Cerebellar nuclear complex (tissue), 1 donor: ENCODE measurements at places on chromosomes 1 and 21.

GRCh38 chr1:72000809-72001208 is 281.5 kb downstream of the NEGR1 start:
- DNase-seq, result no peak

DNA sequence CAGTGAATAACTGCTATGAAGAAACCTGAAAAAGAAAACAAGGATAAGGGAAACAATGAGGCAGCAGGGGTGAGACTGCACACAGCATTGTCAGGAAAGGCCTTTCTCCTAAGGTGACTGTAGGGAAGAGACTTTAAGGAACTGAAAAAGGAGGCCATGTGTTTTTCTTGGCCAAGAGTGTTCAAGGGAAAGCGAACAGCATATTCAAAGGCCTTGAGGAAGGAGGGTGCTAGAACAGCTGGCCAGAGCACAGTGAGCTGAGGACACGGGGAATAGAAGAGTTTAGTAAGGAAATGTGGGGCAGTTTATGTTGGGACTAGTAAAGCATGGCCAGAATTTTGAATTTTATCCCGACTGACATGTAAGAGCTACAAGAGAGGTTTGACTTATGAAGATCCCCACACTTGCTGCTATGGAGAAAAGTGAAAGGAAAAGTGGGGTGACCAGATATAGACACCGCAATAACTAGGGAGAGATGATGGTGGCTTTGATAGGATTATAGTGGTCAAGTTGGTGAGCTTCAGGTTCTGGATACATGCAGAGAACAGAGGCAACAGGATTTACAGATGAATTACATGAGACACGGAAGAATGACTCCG is 1.4 kb downstream of the RWDD2B start:
- DNase-seq, result no peak

GRCh38 chr1:192904438-192904895 is 95.6 kb downstream of the RGS2 start:
- no peak for DNase-seq

GRCh38 chr1:175206687-175207086 is 14.1 kb upstream of the KIAA0040 start:
- DNase-seq, result no peak

DNA sequence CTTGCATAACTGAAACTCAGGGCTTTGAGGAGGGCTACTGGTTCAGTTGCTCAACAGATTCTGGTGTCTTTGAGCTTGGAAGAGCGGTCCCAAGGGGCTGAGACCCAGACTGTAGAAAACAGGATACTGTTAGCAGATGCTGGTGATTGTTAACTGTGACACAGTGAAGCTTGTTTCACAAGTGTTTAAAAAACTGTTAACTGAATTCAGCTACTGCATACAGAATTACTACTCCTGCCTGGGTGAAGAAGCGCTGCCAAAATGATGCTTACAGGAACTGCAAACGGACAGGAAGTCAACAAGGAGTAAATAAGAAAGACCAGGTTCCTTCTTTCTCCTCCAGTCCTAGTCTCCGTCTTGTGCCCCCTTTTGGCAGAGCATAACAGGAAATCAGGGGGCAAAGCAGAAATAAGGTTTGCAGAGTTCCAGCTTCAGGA is 195.3 kb upstream of the USP25 start:
- no peak for DNase-seq

DNA sequence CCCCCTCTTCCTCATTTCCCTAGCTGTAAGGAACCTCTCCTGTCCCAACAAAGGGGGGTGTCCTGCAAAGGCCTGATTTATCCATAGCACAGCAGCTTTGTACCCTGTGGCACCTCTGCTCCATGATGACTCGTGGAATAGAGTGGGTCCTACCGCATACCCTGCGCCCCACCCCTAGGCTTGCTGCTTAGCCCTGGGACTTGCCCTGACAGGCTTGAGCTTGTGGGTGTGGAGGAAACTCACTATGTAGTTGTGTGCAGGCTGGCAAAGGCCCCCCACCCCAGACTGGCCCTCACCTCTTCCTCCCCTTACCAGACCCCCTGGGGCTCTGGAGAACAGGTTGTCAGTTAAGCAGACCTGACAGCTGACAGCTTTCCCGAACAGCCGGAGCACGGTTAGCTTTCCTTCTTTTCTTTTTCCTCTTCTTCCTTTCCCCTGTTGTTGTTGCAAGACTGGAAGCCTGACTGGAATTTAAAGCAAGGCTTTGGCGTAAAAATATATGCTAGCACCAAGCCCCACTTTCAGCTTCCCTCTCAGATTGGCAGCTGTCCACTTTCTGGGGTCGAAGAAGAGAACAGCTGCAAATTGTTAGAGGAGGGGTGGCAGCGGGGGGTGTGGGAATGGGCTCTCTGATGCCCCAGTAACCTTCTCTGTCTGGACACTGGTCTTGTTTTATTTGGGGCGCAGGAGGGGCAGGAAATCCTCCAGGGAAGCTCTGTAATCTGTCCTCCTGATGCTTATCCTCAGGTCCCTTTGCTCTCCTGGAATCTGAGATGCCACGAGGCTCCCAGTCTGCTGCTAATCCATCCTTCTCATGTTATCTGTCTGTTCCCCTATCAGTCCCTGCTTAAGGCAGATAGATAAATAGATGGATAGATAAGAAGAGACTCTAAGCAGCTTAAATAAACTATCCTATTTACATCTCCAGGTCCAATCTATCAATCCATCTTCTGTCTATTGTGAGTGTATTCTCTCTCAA is 134.6 kb downstream of the BRINP2 start:
- DNase-seq, result no peak

DNA sequence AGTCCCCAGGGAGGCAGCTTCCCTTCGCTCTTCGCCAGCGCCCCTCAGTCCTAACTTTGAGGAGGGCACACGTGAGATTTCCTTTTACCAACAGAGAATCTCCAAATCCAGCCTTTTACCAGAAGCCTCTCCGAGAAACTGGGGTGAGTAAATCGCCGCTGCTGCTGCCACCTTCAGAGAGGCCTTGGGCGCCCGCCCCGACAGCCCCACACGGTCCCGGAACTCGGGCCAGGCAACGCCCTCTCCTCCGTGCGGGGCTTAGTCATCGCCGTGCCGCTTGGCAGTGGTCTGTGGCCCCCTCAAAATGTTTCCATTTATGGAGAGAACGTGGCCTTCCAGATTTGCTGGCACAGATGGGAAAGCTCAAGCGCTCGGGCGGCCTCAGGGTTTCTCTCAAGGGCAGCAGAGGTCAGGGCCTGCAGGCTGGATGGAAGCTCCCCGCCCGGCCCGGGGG is 41.4 kb upstream of the COL6A2 start:
- no peak for DNase-seq

GRCh38 chr21:45922648-45923047 is 58.9 kb upstream of the COL6A1 start:
- no peak for DNase-seq

- DNase-seq, result no peak
These were observed at the start of gene KIAA1614 for GRCh38 chr1:180912801-180913565. KIAA1614 (plus strand) TSS chr1:180912897; CDS start chr1:180913244, 347 bp downstream.

DNA sequence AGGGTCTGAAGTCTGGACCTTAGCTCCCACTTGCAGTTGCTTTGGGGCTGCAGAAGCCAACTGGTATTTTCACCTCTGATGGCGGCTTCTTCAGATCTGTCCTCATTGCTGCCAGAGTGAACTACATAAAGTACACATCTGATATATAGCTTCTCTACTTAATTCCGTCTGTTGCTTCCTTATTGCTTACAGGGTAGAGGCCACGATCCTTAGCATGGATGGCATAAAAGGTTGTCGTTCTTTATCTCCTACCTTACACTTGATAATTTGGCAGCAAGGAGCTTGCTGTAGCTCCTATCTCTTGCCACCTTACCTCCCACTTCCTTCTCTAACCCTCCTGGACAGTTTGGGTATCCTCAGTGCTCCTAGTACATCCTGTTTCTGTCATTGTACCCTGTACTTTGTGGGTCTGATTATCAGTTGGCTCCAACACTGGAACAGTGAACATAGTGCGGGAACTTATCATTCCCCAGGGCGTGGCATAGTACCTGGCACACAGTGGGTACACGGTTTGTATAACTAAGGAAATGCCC is 30.9 kb upstream of the NBL1 start:
- DNase-seq, result no peak

DNA sequence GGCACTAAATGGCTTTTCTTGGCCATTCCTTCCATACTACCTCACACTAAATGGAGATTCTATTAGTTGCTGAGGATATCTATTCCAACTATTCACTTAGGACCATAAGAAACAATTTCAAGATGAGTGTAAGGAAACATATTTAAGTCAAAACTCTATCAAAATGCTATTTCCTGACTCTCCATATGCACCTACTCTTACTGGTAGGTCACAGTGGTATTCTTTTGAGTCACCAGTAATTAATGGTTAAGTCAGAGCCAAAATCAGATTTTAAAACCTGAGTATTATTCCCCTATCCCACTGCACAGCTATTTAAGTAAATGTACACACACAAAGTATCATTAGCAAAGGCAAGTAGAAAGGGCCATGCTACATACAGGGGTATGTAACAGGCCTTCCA is 50.3 kb downstream of the ARID4B start:
- no peak for DNase-seq

DNA sequence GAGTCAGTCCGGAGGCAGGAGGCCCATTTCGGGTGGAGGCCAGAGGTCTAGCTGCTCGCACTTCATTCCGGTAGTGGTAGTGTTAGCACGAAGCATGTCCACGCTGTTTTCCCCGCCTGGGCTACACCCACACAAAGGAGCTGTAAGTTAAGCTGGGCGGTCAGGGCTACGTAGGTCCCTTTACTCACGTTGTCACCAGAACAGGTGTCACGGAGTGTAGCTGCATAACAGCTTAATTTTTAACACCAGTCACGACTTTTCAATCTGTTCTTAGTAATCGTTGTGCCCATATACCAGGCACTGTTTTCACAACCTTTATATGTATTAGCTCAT is 15.6 kb downstream of the HLX start:
- no peak for DNase-seq

- DNase-seq, result no peak
These were observed 1.2 kb downstream of the NHLH2 start for GRCh38 chr1:115839679-115840237.

DNA sequence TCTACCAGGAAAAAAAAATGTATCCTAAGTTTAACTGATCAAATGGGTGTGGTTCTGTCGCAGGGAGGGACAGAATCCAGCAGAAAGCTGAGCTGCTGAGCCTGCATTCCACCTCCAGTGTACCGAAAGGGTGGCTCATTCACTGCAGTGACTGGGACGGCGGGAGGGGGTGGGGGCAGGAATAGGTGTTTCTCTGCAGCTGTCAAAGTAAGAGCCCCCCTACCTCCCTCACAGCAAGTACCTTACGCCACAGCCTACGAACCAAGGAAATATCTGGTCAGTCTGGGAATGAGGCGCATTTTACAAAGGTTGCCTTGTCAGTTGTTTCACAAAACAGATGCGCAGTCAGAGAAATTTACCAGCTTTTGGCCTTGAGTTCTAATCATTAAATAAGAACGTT is 1.7 kb downstream of the S100B start:
- DNase-seq, result no peak
